ENCODE measurements at places on chromosomes 4 and X. TPM values are rescaled to one million over a fixed set of nuclear protein-coding genes. Genes with fewer than 3 reads are reported as not detected.

The MAOB gene
- polyA plus RNA-seq, result 27.6 TPM

The BEND2 gene
- polyA plus RNA-seq, result not detected

The CNOT6L gene
- polyA plus RNA-seq, result 4.0 TPM

The MAGEA10 gene
- not detected for polyA plus RNA-seq

The LIN54 gene
- polyA plus RNA-seq, result 2.0 TPM

The CSAG2 gene
- not detected for polyA plus RNA-seq

The GC gene
- polyA plus RNA-seq, result not detected

The AFAP1 gene
- 4.9 TPM for polyA plus RNA-seq

The DKC1 gene
- 111 TPM for polyA plus RNA-seq

The UGT2B11 gene
- not detected for polyA plus RNA-seq

The PLK4 gene
- polyA plus RNA-seq, result 0.64 TPM

The NWD2 gene
- 0.04 TPM for polyA plus RNA-seq

The EGF gene
- 0.07 TPM for polyA plus RNA-seq

The PGM2 gene
- 6.8 TPM for polyA plus RNA-seq

The GPR143 gene
- 0.27 TPM for polyA plus RNA-seq

The NKX6-1 gene
- polyA plus RNA-seq, result not detected

The ZNF41 gene
- 4.2 TPM for polyA plus RNA-seq

The TBC1D9 gene
- 7.5 TPM for polyA plus RNA-seq

The GATA1 gene
- not detected for polyA plus RNA-seq

The SYN1 gene
- 3.8 TPM for polyA plus RNA-seq
